ENCODE measurements at places on chromosomes 16 and 17. TPM values are rescaled to one million over a fixed set of nuclear protein-coding genes. Genes with fewer than 3 reads are reported as not detected.

Gene ANKRD13B
- 1.1 TPM for total RNA-seq

Gene NEK8
- 5.2 TPM for total RNA-seq

Gene GJD3
- total RNA-seq, result not detected

Gene TLK2
- 42.2 TPM for total RNA-seq

Measured in IMR-90 (cell line).